ENCODE measurements at places on chromosomes 12 and 14.

- DNase-seq = no peak
Measured at GRCh38 chr14:26905229-26905628, 307.4 kb upstream of the NOVA1 start.

GRCh38 chr14:63174760-63175191 lies 29.5 kb upstream of the RHOJ start:
- DNase-seq = no peak

DNA sequence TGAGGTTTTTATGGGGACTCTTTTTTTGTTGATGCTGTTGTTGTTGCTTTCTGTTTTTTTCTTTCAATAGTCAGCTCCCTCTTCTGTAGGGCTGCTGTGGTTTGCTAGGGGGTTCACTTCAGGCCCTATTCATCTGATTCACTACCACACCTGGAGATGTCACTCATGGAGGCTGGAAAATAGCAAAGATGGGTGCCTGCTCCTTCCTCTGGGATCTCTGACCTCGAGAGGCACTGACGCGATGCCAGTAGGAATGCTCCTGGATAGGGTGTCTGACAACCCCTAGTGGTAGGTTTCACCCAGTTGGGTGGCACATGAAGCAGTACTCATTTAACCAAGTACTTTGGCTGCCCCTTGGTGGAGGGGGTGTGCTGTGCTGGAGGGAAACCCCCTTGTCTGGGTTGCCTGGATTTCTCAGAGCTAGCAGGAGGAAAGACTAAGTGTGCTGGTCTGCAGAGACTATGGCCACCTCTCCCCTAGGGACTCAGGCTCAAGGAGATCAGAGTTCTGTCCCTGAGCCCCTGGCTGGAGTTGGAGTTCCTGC lies 745.5 kb downstream of the TMTC2 start:
- no peak for DNase-seq

DNA sequence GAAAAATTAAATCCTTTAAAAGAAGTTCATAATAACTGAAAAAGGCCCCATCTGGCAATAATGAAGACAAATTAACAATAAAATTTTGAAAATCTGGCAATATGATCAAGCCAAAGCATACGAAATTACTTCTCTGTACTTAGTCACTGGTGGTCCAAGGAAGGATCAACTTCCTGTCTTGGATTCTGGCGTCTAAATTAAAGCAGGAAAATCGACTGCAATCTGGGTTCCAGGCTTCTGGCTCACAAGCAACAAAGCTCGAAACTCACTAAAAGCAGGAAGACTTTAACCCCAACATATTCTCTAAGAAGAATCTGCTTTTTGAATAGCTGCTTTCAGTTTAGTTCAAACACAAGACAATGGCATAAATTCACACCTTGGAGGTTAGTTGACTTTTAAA lies 49.7 kb downstream of the LRIG3 start:
- DNase-seq = no peak

All from SJSA1 (cell line).